Stimulated activated CD4-positive, alpha-beta T cell treated with anti-CD3 and anti-CD28 coated beads, TNF-alpha, amount 100 ng/mL, for 4 hours (primary cell): ENCODE measurements at places on chromosomes 12 and 14.
A peak's percentile ranks its signal among the peaks of the same experiment; 100 is the strongest.

GRCh38 chr14:104693482-104694431, 4.3 kb downstream of the INF2 start:
- DNase-seq: no peak

- DNase-seq: no peak
Observed at GRCh38 chr14:29955087-29955486, 27.4 kb upstream of the PRKD1 start.

GRCh38 chr14:98176892-98177291, 1095.1 kb downstream of the BCL11B start:
- DNase-seq: no peak

DNA sequence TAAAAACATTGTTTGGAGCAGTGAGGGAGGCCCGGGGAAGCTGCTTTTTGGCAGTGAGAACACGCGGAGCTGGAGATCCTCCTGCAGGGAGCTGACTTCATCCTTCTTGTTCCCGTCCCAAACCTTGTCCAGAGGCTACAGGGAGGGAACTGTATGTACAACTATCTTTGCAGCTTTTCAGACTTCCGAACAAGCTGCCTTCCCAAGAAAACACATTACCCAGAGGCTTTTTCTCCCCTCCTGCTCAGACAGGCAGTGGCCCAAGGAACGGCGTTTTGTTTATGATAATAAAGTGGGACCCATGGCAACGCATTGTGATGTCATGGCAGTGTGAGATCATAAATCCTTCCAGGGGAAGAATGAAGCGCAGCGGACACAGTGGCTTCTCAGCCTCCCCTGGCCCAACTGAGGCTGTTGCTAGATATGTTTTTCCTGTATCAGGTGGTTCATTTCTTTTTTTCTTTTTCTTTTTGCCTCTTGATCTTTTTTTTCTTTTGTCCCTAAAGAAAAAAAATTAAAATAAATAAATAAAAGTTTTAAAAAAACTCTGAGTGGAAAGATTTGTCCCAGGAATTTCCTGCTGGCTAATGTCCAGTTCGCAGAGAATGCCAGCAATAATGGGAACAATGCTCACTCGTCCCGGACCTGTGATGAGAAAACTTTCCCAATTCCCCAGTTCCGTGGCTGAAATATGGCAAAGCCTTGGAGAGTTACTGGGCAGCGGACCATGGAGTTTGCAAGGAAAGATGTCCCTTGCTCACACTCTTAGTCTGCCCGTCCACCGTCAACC, 103.4 kb upstream of the MAP1LC3B2 start:
- DNase-seq: no peak

DNA sequence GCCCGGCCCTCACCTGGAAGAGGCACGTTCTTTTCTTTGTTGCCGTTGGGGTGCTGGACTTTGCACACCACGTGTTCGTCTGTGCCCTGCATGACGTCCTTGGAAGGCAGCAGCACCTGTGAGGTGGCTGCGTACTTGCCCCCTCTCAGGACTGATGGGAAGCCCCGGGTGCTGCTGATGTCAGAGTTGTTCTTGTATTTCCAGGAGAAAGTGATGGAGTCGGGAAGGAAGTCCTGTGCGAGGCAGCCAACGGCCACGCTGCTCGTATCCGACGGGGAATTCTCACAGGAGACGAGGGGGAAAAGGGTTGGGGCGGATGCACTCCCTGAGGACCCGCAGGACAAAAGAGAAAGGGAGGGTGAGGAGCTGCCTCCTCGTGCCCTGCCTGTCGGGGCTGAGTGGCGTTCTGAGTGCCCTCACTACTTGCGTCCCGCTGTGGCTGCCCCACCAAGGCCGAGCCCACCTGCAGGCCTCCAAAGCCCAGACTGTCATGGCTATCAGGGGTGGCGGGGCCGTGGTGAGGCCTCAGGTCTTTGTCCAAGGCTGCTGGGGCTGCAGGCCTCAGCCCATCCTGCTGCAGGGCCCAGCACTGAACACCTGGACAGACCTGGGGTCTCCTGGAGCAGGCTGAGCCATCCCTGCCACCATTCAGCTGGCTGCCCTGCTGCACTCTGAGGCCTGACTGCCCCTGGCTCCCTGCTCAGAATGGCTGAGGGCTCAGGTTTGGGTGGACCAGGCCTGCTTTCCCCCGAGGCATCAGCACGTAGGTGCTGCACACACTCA, 329.7 kb downstream of the TMEM121 start:
- DNase-seq: no peak

GRCh38 chr12:3367750-3368444, 123.1 kb upstream of the PRMT8 start:
- DNase-seq: no peak

GRCh38 chr14:99818503-99819036, 25.4 kb downstream of the EML1 start:
- DNase-seq: no peak

GRCh38 chr12:88325816-88326189, 183.7 kb downstream of the TMTC3 start:
- DNase-seq: no peak

- DNase-seq: no peak
Observed at GRCh38 chr12:102611995-102612394, 131.6 kb upstream of the IGF1 start.

DNA sequence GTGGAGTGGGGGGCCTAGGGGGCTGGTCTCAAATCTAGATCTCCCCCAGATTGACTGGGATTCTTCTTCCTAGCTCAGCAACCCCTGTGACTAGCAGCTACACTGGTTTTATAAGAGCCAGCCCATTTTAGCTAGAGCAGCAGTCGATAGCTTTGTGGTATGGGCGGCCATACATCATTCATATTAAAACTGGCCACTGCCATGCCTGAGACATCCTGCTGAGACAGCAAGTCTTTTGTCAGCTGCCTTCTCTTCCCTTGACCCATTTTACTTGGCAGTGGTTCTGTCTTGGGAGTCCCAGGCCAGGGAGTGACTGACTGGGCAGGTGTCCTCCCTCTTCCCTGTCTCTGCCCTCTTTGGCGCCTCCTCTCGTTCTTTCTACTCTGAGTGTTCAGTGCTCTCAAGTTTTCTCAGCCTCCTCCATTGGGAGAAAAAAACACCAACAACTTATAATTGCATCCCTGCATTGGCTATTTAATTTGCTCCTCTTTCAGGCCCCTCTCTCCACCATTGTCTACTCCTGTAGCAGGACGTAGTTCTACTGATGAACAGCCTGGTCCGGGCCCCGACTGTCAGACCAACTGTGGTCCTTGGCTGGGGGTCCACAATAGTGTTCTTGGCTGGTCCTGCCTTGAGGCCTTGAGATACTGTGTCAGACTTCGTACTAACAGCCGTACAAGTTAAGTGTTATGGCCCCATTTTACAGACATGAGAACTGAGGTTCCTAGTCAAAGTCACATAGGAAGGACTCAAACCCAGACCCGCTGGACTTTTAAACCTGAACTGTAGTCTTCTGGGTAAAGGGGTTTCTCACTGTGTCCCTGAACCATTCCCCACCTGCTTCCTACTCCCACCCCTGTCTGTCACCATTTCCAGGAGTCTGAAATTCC, 18.3 kb upstream of the JDP2 start:
- DNase-seq: no peak

DNA sequence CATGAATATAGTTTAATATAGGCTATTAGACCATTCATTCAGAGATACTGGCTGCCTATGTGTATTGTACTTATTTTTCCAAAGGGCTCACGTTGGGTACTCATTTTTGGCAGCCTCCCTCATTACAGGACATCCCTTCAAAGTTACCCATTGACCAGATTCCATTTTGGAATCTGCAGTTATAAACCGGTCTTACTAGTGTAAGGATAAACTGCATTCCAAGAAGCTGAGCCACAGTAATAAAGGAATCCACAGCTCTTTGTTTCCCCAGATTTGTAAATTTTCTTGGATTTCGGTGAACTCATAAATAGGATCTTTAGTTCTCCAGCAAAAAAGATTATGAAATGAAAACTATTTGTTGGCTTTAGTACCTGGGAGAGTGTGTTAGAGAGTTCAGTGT, 18.9 kb upstream of the CFL2 start:
- no peak for DNase-seq

- DNase-seq: no peak
Observed at GRCh38 chr12:39959031-39959430, 146.8 kb downstream of the SLC2A13 start.

GRCh38 chr12:51269174-51270066, 795 bp downstream of the SMAGP start:
- DNase-seq: peak; percentile 40

GRCh38 chr12:26318661-26319068, 123.3 kb downstream of the SSPN start:
- no peak for DNase-seq

- no peak for DNase-seq
Observed at GRCh38 chr12:19223018-19223417, 93.5 kb downstream of the PLEKHA5 start.

DNA sequence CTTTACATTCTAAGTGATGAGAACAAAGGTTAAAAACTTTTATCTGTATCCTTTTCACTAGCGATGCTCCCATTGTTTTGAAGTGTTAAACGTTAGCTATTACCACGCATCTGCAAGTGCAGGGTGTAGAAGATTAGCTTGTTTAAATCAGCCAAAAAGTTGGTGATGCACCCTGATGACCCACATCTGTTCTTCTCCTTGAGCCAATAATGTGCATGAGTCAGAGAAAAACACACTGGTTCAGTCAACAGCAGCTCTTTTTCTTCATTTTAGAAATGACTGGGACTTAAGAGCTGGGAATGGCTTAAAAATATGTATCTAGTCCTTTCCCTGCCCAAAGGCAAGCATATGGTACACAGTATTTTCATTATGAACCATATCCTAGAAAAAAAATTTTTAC, 323.5 kb upstream of the PDE3A start:
- DNase-seq: no peak

- DNase-seq: no peak
Observed at GRCh38 chr14:56482310-56482911, 97.2 kb upstream of the TMEM260 start.

DNA sequence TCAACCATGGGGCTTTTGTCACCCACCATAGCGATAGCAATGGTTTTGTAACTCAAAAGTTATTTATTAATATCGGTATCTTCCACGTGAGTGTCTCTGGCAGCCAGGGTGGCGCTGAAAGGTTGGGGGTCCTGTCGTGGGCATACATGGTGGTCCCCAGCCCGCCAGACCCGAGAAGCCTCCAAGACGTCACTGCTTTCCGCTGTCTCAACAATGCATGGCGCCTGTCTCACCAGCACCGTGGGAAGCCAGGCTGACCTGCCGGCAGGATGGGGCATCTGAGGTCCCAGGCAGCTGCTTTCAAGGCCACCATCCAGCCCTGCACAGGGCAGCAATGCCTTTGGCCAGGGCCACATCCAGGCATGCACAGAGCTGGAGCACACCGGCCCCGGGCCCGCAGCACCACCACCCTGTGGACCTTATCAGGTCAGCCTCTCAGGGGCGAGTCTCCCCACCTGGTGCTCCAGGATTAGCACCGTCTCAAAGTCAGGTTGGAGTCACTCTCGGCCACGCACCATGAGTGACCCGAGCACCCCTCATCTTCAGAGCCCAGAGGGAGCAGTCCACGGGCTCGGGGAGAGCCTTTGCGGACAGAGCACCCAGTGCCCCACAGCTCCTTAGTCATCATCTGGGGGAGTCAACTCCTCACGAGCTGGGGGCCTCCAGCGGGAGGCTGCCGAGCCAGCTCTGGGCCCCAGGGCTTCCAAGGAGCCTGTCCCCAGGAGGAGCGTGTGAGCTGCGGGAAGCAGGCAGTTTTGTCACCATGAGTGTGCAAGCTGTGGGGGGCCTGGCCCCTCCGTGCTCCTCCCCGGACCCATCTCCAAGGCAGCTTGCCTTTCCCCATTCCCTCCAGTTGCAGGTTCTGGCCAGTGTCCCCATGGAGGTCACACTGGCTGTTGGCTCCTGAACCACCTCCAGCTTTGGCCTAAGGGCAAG, 14.6 kb upstream of the C14orf180 start:
- no peak for DNase-seq

DNA sequence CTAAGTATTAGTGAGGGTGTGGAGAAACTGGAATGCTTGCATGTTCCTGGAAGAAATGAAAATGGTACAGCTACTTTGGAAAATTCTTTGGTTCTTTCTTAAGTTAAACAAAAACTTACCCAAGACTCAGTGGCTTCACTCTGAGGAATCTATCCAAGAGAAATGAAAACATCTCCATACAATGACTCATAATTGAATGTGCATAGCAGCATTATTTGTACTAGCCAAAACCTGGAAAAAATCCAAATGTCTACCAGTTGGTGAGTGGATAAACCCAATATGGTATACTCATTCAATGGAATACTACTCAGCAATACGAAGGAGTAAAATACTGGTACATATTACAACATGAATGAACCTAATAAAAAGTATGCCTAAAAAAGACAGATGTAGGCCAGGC, 18.0 kb upstream of the CRACR2A start:
- no peak for DNase-seq

DNA sequence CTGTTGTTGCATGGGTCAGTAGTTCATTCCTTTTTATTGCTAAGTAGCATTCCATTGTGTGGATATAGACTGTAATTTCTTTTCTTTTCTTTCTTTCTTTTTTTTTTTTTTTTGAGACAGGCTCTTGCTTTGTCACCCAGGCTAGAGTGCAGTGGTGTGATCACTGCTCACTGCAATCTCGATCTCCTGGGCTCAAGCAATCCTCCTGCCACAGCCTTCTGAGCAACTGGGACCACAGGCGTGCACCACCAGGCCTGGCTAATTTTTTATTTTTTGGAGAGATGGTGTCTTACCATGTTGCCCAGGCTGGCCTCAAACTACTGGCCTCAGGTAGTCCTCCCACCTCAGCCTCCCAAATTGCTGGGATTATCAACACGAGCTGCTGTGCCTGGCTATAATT, 5.2 kb downstream of the ATP6V0A2 start:
- DNase-seq: no peak

DNA sequence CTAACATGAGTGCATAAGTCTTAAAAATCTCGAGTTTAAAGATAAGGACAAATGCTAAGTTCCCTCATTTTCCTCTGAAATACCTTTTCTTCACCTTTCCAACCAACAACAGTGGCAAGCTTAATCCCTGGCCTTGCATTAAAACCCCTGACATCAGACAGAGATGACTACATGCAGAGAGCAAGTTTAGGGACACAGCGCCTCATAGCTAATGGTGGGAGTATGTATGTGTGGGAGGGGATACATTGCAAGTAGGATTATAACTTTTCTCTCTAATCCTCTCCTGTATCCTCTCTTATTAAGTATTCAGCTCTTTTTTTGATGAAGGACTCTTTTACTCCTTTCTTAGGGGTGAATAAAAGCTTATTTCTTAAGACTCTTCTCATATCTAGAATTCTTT, 547.1 kb downstream of the CCER1 start:
- no peak for DNase-seq

DNA sequence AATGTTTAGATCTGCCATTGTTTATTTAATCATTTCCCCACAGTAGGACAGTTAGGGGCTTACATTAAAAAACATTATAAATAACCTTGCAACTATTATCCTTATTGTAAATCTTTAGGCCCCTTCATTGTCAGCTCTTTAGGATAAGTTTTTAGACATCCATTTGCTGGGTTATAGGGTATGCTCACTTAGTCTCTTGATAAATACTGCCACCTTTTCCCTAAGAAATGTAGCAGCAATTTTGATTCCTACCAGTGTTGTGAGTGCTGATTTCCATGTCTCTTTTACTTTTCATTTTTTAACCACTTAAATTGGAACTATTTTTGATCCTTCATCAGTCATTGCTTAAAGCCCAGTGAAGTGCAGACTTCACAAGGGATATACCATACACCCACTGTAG, 94.4 kb downstream of the AVPR1A start:
- no peak for DNase-seq
